ENCODE measurements at places on chromosomes 4 and X.

DNA sequence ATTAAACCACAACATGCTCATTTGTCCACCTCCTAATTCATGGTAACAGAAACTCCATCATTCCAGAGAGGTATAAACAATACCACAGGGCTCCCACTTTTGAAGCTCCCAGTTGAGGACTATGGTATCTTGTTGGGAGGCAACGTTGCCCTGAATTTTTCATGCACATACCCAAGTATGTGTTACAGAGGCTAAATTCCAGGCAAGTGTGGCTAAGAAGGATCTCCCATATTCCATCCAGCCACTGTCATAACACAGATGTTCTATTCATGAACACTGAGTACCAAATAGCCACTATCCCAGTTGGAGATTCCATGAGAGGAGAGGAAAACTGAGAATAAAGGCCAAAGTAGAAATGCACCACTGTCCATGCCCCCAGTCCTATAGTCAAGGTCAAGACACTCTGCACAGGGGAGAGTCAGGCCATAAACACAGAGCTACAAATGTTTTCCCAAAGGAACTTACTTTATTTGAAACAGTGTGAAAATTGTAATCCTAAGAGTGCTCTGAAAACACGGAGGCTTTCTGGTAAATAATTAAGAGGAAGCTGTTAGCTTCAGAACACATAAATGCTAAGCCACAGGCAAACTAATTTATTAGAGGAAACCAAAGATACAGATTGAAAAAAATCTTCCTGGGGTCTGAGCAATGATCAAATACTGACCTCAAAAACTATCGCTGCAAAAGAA is 42.4 kb upstream of the TMPRSS11B start:
- no peak for DNase-seq

DNA sequence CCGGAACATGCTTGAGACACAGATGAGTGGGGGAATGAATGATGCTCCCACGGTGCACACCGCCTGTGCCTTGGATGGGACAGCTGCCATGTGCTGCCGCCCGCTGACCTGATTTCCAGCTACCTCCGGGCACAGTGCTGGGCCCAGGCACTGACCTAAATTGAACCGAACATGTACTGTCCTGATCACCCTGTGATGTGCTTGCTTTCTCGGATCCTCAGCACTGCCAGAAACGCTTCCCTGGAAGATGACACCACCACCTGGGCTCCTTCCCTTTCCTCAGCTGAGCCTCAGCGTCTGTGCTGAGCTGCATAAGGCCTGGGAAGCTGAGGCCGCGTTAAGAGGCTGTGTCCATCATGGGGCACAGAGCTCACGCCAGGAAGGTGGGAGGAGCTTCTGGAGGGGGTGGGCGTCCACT is 39.3 kb upstream of the MXD4 start:
- DNase-seq, result no peak

DNA sequence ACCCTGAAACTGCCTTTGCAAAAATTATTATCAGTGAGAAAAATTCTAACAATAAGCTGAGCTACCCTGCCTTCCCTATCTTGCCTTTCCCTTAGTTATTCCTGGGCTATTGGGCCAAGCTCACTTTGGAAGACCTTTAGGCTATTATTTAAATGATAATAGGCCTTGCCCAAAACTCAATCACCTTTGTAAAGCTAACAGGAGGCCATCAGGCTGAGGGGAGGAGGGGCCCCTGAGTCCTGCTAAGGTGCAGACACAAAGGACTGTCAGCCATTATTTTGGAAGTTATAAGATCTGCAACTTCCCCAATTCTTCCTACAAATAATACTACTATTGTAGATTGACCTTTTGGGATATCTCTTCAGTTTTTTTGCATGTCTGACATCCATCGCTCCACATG is 278.8 kb upstream of the DIAPH2 start:
- no peak for DNase-seq

DNA sequence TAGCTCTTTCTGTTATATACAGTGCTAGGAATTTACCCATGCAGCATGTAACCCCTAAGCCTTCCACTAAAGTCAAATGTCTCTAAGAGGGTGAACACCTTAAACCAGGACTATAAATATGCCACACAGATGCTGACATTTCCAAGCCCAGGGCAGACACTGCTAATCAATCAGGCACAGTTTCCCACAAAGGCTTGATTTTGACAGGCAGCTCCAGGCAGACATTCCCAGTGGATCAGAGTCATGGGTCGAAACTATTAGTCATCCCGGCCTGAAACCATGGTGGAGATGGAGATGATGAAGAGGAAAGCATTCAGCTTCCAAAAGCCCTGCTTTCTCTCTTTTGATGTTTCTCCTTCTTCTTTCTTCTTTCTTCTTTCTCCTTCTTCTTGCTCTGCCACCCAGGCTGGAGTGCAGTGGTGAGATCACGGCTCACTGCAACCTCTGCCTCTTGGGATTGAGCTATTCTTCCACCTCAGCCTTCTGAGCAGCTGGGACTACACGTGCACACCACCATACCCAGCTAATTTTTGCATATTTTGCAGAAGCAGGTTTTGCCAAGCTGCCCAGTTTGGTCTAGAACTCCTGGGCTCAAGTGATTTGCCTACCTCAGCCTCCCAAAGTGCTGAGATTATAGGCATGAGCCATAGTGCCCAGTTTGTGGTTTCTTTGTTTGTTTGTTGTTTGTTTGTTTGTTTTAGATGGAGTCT is 21.0 kb upstream of the SORCS2 start:
- no peak for DNase-seq

DNA sequence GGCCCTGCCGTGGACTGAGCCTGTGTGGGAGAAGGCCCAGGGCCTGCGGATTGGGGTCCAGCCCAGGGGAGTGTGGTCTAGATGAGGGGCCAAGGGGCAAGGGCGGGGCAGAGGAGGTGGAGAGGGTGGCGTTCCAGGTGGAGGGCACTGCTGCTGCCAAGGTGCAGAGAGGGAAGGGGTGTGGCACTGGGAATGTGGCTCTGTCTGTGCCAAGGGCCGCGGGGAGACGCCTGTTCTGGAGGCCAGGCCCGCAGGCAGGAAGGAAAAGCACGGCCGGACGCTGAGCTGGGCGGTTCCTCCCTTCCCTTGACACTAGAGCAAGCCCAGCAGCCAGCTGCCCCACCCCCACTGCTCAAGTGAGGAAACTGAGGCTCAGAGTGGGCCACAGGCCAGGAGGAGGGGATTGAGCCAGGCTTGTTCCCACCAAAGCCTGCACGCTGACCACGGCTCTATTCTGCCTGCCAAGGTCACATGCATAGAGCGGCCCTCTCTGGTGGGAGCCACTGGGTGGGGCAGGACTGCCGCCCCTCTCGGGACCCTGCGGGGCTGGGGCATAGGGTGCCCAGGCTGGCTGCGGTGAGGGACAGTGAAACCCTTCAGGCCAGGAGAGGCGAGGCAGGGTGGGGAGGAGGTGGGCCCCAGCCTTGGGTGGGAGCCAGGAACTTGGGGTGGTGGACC is 13.0 kb downstream of the SH3BP2 start:
- no peak for DNase-seq

DNA sequence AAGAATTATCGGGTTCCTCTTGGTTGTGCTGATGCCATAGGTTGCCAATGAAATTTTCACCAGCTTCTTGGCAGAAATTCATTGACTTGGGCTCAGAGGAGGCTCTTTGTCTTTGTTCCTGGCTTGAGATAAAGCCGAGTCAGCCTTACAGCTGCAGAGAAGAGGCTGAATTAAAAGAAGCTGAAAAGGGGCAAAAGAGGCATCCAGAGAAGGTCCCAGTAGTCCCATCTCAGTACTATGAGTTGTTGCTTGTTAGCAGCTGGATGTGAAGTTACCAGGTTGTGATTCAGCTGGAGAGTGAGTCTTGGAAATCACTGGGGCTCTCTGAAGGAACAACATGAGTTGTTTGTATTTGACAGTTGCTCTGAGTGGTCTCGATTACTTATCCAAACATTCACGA is 59.7 kb downstream of the SMAD1 start:
- no peak for DNase-seq

- DNase-seq, result no peak
These were observed 60.7 kb downstream of the IL15 start for GRCh38 chr4:141697116-141697515.

DNA sequence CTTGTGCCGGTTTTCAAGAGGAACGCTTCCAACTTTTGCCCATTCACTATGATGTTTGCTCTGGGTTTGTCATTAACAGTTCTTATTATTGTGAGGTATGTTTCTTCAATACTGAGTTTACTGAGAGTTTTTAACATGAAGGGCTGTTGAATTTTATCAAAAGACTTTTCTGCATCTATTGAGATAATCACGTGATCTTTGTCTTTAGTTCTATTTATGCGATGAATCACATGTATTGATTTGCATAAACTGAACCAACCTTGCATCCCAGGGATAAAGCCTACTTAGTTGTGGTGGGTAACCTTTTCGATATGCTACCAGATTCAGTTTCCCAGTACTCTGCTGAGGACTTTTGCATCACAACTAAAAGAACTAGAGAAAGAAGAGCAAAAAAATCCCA is 318.0 kb downstream of the GASK1B start:
- no peak for DNase-seq

DNA sequence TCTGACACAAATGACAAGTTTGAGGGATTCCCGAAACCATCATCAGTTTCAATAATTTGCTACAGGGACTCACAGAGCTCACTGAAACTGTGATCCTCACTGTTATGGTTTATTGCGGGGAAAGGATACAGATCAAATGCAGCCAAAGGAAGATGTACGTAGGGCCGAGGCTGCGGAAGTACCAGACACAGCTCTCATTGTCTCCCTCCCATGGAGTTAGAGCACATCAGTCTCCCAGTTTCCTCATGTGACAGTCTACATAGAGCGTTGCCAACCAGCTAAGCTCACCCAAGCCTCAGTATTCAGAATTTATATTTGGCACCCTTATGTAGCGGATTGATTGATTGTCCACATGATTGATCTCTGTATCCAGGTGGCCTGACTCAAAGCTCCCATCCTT is 137.8 kb upstream of the TENM3 start:
- no peak for DNase-seq

GRCh38 chr4:93359586-93359985 is 469.0 kb upstream of the ATOH1 start:
- no peak for DNase-seq
